ENCODE measurements at places on chromosomes 12 and 14.

DNA sequence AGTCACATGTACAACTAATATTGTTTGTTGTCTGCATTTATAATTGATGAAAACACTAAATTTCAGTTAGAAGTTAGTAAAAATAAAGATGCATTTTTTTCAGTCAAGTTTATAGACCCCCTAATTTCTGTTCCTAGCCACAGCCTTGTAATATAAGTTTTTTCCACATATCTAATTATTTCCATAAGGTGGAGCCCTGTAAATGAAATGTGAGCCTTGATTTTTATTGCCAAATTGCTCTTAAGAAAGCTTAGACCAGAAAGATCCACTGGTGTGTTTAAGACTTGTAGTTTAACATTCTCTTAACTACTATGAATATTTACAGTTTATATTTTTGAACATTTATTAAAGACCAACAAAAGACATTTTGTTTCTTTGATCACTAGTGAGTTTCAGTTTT, 322.1 kb upstream of the RGS6 start:
- no peak overlapping the region for H3K4me3 ChIP-seq
- H3K27ac ChIP-seq, result no peak overlapping the region
- H3K27me3 ChIP-seq, result no peaks in the 10 kb centered on the region

- no peak for DNase-seq
- H3K27ac ChIP-seq, result no peak overlapping the region
- H3K27me3 ChIP-seq, result no peaks in the 10 kb centered on the region
- H3K4me1 ChIP-seq, result no peaks in the 10 kb centered on the region
- H3K4me3 ChIP-seq, result no peak overlapping the region
These were observed 115.2 kb upstream of the RAP1B start for GRCh38 chr12:68495336-68496070.

DNA sequence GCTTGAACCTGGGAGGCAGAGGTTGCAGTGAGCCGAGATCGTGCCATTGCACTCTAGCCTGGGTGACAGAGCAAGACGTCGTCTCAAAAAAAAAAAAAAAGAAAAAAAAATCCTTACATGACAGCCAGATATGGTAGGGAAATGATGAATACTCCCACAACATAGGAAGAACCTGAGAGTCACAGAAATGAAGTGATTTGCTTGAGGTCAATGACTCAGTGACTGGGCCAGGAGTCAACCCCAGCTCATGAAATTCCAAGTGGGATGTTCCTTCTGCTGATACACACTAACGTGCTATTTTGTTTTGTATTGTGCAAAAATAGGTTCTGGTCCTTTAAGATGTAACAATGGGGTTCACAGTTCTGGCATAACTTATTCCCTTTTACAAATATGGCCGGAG, 9.0 kb downstream of the RHOF start:
- H3K27ac ChIP-seq, result no peak overlapping the region
- H3K4me1 ChIP-seq, result peaks cover 11% of the 10 kb centered on the region

GRCh38 chr12:107320033-107320928, 226.9 kb upstream of the CRY1 start:
- peak; percentile 76 for DNase-seq
- no peak overlapping the region for H3K27ac ChIP-seq
- H3K27me3 ChIP-seq, result peaks cover 66% of the 10 kb centered on the region
- peaks cover 17% of the 10 kb centered on the region for H3K4me1 ChIP-seq

DNA sequence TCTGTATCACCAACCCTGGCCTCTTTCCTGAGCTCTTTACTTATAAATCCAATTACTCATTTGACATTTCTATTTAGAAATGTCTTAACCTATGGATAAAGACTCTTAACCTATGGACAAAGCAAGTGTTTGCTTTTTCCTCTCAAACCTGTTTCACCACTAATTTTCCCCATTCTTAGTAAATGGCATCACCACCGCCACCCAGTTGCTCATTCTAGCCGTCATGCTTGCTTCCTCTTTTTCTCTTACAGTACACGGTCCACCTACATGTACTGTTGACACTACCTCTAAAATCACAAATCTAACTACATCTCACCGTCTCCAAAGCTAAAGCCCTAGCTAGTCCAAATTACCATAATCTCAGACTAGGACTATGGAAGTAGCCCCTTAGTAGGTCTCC, 60.0 kb downstream of the CAPS2 start:
- no peak overlapping the region for H3K27ac ChIP-seq
- no peaks in the 10 kb centered on the region for H3K4me1 ChIP-seq
- H3K36me3 ChIP-seq, result no peaks in the 10 kb centered on the region

DNA sequence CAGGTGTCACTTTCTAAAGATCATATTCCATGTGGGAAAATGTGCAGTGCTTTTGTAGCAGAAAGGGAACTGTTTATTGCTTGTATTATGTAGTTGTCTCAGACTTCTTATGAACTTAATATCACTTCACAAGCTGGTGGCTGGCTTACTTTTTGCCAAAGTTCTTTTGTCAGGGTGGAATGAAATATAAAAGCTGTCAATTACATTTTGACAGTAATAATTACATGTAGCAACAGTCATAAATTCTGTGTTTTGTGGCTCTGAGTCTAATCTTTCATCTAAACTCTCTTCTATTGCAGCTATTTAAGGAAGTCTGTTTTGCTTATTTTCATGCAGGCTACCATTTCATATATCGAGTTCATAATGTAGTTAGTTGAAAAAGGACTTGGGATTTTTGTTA, 106.6 kb downstream of the OTOGL start:
- no peaks in the 10 kb centered on the region for H3K27me3 ChIP-seq
- no peak overlapping the region for H3K27ac ChIP-seq
- no peak for DNase-seq
- H3K4me1 ChIP-seq, result no peaks in the 10 kb centered on the region

DNA sequence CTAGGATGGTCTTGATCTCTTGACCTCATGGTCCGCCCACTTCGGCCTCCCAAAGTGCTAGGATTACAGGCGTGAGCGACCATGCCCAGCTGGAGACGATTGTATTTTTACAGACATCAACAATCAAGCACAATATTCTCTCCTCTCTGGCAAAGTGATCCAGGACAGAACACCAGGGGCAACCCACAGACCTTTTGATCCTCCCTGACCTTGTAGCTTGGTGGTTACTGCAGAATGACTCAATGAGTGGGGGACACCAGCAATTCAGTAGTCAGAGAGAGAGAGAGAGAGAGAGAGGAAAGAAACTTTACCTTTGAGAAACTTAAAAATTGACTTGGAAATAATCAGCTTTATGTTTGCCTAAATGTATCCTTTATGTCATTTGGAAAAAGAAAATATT, 51.2 kb downstream of the DRAM1 start:
- H3K4me3 ChIP-seq, result no peak overlapping the region
- no peak overlapping the region for H3K27ac ChIP-seq
- DNase-seq, result no peak

DNA sequence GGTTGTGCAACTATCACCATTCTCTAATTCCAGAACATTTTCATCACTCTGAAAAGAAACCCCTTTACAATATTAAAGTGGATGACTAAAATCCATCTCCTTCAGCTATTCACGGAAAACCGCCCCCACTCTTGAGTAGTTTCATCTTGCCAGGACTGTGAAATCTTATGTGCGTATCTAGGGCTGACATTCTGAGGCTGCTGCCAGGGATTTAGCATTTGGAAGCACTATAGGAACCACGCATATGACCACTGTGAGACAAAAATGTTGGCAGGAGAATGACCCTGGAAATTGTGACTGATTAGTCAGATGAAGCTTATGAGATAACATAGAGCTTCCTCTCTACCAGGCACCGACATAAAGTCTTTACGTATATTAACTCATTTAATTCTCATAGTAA, 305.2 kb upstream of the PDE3A start:
- H3K4me3 ChIP-seq, result no peak overlapping the region
- H3K27ac ChIP-seq, result no peak overlapping the region
- DNase-seq, result no peak
- no peaks in the 10 kb centered on the region for H3K4me1 ChIP-seq
- no peaks in the 10 kb centered on the region for H3K36me3 ChIP-seq

All from GM23338 (cell line).